ENCODE measurements at places on chromosomes 1 and 21.
A peak's percentile ranks its signal among the peaks of the same experiment; 100 is the strongest.

GRCh38 chr21:37435120-37435519, 68.5 kb downstream of the DYRK1A start:
- peak; percentile 51 for DNase-seq

- no peak for DNase-seq
Observed at GRCh38 chr1:50972766-50973165, 2.7 kb downstream of the CDKN2C start.

- no peak for DNase-seq
Observed at GRCh38 chr1:35555212-35555584, 2.0 kb downstream of the KIAA0319L start.

DNA sequence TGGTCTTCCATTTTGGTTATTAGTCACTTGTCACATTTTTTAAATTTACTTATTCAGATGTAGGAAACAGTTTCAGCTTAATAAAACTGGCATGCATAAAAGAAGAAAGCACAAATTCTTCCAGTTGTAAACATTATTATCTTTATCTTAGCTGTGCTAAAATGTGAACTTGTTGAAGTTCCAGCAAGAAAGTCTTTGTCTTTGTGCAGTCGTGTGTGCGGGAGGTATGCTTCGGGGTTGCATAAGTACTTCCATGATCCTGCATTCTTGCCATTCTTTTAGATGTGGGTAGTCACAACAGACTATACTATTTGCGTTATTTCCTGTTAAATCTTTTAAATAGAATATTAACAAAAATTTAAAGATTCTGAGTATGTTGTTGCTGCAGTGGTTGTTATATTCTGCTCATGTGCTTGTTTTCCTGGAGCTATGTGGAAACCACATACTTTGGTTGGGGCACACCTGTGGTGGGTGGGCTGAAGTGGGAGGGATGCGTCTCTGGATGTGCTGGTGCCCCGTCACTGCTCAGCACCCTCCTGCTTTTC, 49.9 kb downstream of the CBS start:
- no peak for DNase-seq

DNA sequence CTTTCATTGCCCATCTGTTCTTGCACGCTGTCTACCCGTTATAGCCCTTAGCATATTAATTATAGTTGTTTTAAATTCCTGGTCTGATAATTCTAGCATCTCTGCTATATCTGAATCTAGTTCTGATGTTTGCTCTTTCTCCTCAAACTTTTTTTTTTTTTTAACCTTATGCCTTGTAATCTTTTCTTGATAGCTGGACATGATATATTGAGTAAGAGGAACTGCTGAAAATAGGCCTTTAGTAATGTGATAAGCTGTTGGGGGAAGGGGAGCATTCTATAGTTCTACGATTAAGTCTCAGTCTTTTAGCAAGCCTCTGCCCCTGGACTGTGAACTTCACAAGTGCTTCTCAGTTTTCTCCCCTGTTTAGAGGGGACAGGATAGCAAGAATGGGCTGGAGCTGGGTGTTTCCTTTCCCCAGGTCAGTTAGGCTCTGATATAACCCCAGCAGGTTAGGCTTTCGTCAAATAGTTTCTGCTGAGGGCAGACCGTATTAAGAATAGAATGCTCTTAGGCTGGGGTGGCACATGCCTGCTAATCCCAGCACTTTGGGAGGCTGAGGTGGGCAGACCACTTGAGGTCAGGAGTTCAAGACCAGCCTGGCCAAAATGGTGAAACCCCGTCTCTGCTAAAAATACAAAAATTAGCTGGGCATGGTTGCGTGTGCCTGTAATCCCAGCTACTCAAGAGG, 62.2 kb downstream of the ZFYVE9 start:
- no peak for DNase-seq

- DNase-seq = no peak
Observed at GRCh38 chr1:53086491-53087070, 24.6 kb downstream of the PODN start.

DNA sequence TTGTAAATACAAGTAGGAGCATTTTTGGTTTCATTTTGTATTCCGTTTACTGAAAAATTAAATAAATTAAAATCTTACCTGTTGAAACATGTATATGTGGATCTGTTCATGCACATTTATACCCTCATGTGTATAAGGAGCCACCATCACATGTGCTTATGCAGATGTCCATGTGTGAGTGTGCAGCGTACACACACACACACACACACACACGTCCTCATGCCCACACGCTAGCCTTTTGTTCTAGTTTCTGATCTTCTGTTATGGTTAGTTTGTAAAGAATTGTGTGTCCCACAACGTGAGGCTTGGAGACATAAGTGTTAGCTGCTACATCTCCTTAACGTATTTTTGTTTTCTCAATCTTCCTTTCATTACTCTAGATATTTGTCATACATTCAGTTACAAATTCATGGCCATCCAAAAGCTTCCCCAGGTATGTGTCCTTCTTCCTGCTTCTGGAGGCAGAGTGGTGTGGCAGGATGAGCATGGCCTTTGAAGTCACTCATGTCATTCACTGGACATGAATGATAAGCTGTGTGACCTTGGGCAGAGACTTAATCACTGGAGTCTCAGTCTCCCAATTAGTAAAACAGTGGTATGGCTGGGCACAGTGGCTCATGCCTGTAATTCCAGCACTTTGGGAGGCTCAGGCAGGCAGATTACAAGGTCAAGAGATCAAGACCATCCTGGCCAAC, 54.6 kb downstream of the TENT5C start:
- DNase-seq = no peak

- no peak for DNase-seq
Observed at GRCh38 chr1:84401156-84401555, 2.9 kb downstream of the DNASE2B start.

DNA sequence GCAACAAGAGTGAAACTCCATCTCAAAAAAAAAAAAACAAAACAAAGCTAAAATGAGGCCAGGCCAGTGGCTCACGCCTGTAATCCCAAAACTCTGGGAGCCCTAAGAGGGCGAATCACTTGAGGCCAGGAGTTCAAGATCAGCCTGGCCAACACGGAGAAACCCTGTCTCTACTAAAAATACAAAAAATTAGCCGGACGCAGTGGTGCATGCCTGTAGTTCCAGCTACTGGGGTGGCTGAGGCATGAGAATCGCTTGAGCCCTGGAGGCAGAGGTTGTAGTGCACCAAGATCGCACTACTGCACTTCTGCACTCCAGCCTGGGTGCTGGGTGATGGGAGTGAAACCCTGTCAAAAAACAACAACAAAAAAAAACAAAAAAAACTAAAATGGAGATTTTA, 191.2 kb upstream of the SGIP1 start:
- DNase-seq = no peak

DNA sequence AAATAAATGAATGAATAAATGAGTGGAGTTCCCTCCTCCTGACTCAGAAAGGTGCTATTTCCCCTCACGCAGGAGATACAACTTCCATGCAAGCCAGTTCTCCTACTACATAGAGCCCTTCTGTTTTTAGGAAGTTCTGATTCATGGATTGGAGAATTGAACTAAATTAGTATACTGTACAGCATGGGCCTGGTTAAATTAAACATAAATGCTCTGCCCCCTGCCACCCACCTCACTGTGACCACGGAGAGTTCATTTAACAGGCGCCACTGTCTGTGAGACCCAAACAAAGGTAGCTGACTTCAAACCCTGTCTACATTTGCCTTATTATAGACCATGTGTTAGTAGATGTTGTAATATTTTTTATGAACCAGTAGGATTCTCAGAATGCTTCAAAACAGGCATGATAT, 9.1 kb upstream of the IRF2BP2 start:
- no peak for DNase-seq

DNA sequence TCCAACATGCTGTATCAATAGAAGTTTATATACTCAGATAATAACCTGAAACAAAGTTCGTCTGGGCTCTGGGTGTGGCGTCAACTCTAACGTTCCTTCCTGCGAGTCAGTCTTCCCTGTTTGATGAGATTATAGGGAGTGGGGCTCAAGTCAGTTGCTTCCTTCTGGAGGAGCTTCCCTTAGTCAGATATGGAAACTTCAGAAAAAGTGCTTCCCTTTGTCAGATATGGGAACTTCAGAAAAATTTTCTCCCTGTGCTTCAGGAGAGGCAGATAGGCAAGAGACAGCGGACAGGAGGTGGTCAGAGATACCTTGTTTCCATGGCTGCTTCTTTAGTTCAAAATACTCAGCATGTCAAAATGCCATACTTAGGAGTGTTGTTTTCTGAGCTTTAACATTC, 51.1 kb upstream of the PRDX6 start:
- DNase-seq = no peak

GRCh38 chr1:216123446-216124191, 299.6 kb downstream of the USH2A start:
- no peak for DNase-seq

DNA sequence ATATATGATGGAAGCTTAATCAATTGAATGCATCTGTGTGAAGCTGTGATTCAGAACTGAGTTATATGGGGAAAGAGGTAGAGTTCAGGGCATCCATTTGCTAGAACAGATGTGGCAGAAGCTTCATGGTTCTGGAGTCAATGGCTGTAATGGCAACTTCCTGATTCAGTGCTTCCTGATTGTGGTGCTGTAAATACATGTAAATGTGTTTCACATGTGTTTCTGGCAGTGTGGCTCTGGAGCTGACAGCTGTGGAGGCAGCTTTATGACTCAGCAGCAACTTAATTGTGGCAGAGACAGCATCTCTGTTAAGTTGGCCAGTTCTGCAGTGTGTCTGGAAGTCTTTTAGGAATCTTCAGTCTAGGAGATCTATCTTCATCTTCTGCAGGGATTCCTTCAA, 226.6 kb upstream of the ZRANB2 start:
- DNase-seq = no peak
